ENCODE measurements at places on chromosomes 2 and 18. TPM values are rescaled to one million over a fixed set of nuclear protein-coding genes. Genes with fewer than 3 reads are reported as not detected.

GRCh38 chr2:60539140-60539539 lies 14.3 kb downstream of the BCL11A start:
- no peak for DNase-seq

GRCh38 chr18:2336690-2337392 lies 234.5 kb downstream of the METTL4 start:
- DNase-seq: no peak

DNA sequence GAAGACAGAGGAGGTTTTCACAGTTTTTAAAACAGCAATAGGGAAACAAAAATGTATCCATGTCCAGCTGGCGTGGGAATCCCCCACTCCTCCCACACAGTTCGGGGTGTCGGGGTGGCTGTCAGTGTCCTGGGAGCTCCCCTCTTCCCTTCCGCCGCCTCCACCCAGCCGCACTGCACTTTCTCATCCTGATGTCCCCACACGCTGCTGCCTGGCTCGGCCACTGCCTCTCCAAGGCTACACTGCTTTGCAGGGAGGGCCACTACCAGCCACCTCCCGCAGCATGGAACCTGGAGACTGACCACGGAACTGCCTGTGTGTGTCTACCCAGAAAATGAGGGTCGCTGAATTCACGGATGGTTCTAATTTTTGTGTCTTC lies 138.7 kb upstream of the CTDP1 start:
- no peak for DNase-seq

CROCC2 gene
- total RNA-seq: not detected

IGFBP5 gene
- total RNA-seq: not detected

SPC25 gene
- 50.3 TPM for total RNA-seq

FN1 gene
- total RNA-seq: 1.3 TPM

All from OCI-LY7 (cell line).